ENCODE measurements at places on chromosomes 2 and 18.

DNA sequence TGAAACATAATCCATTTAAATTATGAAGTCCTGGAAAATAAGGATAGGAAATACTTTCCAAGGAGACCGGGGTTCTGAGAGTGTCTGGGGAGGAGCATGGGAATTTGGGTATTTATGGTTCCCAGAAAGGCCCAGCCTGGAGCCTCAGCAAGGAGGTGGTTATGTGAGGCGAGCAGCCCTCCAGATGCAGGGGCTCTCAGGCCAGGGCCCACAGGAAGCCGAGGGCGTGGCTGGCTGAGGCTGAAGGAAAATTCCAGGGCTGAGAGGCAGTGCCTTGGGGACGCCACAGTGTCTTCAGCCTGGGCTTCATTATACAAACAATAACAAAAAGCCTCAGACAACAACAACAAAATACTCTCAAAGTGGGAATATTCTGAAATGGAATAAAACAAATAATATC, 86.9 kb upstream of the SERPINE2 start:
- DNase-seq: no peak

GRCh38 chr18:12015416-12016062, 34.2 kb downstream of the IMPA2 start:
- no peak for DNase-seq

- DNase-seq: no peak
Observed at GRCh38 chr2:127508631-127509034, 17.7 kb downstream of the IWS1 start.

- no peak for DNase-seq
Observed at GRCh38 chr2:44233450-44234128, 41.7 kb upstream of the SLC3A1 start.

- no peak for DNase-seq
Observed at GRCh38 chr2:221370076-221370856, 201.8 kb downstream of the EPHA4 start.

GRCh38 chr18:55213586-55213985, 254.3 kb upstream of the CCDC68 start:
- DNase-seq: no peak

DNA sequence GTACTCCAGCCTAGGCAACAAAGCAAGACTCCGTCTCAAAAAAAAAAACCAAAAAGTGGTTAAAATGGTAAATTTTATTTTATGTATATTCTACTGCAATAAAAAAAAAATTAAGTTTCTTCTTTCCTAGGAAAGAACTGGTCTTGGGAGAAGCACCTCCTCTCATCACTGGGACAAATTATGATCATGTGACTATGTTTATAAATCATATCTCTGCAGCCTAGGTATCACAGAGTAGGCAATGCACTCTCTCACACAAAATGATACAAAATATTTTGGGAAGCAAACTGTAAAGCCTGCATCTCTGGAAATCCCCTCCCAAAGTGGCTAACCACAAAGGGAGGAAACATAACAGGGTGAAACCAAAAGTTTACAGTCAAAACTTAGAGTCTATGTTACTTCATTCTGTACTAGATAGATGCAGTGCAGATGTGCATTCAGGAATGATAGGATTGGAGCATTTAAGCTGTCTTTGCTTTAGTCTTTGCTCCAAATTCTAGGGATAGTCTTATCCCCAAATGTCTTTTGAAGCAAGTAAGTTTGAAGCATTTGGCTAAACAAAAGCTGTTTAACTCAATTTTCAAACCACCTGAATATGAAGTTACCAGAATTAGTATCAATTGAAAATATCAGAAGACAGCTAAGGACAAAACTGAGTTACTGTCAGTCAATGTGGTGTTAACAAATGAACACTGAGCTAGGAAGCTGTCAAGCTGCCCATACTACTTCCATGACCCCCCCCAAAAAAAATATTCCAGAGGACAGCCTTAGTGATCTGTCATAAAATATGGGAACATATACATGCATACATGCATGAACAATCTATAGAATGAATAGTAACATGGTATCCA, 21.1 kb upstream of the MALT1 start:
- no peak for DNase-seq

DNA sequence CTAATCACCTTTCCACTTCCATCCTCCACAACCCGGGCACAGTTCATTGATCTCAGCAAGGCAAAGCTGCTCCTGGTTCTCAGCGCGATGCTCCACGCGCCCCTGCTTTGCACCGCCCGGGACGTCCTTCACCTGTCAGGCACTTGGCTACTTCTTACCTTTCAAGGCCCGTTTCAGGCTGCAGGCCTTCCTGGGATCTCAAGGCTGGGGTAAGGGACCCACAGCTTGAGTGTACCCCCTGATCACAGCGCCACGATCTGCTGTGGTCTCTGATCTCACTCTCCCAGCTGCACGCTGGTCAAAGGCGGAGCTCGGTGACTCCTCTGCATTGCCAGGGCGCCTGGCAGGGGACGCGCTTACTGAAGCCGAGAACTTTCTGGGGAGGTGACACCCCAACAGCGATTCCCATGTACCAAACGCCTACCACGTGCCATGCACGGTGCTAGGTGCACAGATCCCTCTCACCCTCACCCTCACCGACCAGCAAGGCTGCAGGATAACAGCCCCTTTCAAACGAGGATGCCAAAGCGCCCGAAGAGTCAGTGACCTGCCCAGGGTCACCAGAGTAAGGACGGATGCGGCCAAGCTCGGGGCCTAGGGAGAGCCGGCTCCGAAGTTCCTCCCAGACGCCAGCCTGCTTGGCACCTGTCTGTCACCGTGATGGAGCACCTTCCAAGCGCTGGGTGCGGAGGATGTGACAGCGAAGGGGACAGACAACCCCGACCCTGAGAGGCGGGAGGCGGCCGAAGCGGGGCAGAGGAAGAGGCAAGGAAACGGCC, 818 bp downstream of the ITGB1BP1 start:
- peak; percentile 15 for DNase-seq

DNA sequence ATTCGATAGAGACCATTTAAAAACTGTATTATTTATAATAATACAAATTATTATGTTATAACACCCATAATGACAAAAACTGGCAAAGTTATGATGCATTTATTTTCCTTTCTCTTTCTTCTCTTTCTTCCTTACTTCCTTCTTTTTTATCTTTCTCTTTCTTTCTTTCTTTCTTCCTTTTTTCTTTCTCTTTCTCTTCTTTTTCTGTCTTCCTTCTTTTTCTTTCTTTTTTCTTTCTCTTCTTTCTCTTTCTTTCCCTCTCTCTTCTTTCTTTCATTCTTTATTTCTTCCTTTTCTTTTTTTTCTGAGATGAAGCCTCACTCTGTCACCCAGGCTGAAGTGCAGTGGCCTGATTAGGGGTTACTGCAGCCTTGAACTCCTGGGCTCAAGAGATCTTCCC, 27.5 kb upstream of the ZNF516 start:
- no peak for DNase-seq

DNA sequence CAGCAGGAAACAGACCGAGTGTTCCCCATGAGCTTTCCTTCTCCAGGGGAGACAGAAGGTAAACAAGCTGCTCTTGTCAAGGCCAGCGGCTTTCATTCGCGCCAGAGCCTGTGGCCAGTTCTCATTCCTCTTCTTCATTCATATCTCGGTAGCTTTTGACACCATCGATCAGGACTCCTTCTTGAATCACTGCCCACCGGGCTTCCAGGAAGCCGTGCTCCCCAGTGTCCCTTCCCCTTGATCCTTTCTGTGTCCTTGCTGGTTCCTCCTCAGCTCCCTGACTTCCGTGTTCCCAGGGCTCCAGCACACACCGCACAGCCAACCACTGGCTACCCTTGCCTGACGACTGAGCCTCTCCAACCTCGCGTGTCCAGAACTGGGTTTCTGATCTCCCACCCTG, 14.1 kb downstream of the SLC66A3 start:
- no peak for DNase-seq

- DNase-seq: no peak
Observed at GRCh38 chr2:138846216-138846821, 66.1 kb upstream of the NXPH2 start.

- DNase-seq: no peak
Observed at GRCh38 chr2:240687045-240687740, 4.5 kb upstream of the AQP12A start.
